ENCODE measurements at places on chromosomes 16 and 17.

DNA sequence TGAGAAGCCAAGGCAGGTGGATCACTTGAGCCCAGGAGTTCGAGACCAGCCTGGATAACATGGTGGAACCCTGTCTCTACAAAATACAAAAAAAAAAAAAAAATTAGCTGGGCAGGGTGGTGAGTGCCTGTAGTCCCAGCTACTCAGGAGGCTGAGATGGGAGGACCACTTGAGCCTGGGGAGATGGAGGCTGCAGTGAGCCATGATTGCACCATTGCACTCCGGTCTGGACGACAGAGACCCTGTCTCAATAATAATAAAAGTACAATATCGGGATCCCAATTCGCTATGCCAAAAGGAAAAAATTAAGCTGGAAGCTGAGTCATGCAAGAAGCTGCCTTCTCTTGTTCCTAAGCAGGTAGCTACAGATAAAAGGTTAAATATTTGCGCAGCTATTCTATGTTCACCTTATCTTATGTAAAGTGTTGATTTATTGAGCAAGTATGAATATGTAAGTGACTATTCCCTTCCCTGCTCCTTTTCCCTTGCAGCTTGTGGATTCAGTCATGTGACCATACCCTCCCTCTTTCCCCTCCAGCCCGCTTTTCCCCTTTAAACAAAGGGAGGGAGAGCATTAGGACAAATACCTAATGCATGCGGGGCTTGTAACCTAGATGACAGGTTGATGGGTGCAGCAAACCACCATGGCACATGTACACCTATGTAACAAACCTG lies 112.0 kb downstream of the LITAF start:
- DNase-seq: no peak

DNA sequence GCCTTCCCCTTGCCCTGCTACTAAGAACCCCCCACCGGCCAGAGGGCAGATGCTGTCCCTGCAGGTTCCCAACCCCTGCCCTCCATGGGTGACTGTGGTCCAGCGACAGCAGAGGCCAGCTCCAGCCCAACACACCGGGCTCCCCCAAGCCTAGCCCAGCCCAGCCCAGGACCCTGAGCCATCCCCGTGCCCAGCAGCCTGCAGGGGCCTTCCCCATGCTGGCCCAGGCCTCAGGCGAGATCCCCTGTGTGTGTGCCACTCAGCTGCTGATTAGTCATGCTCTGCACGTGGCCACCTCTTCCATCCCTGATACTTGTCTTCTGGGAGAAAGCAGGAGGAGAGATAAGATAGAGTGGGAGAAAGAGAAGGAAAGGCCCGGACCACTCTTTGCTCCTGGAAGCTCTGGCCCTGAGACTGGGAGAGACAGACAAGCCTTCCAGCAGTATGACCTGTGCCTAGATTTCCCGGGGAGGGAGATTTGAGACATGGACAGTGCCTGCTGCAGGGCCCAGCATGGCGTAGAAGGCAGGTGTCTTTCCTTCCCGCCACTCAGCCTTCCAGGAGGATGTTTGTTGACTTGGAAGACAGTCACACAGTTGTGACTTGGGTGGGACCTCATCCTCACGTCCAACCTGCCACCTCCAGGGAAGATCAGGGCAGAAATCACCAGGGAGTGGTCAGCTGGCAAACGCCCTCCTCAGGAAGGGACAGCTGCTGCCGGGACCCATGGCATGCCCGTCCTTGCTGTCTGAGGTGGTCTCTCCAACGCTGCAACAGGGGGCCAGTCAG lies 41.3 kb upstream of the RASD1 start:
- DNase-seq: no peak

DNA sequence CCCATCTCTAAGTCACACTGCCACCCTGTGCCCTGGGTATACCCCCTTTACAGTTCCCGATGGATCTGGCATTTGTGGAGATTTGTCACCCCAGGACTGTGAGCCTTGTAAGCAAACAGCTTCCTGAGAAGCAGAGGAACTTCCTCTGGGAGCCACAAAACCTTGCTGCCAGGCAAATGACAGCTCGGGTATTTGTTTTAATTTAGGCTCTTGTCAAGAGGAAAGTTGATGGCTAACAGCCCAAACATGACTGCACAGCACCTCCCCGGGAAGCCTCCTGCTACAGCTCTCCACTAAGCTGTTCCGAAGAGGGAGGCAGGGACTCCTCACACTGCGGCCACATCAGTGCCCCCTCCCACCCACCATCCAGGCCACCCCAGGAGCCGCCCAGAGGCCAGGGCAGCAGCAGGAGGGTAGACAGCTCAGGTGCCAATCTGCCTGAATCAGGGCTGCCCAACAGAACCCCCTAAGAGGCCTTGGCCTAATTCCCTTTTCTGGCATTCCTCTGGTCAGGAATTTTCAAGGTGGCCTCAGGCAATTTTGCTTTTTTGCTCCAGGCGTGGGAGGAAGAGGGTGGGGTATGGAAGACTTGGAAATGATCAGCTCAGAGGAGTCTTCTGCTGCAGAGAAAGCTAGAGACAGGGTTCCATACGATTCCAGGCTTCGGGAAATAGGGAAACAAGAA lies 2.6 kb downstream of the ABR start:
- no peak for DNase-seq

DNA sequence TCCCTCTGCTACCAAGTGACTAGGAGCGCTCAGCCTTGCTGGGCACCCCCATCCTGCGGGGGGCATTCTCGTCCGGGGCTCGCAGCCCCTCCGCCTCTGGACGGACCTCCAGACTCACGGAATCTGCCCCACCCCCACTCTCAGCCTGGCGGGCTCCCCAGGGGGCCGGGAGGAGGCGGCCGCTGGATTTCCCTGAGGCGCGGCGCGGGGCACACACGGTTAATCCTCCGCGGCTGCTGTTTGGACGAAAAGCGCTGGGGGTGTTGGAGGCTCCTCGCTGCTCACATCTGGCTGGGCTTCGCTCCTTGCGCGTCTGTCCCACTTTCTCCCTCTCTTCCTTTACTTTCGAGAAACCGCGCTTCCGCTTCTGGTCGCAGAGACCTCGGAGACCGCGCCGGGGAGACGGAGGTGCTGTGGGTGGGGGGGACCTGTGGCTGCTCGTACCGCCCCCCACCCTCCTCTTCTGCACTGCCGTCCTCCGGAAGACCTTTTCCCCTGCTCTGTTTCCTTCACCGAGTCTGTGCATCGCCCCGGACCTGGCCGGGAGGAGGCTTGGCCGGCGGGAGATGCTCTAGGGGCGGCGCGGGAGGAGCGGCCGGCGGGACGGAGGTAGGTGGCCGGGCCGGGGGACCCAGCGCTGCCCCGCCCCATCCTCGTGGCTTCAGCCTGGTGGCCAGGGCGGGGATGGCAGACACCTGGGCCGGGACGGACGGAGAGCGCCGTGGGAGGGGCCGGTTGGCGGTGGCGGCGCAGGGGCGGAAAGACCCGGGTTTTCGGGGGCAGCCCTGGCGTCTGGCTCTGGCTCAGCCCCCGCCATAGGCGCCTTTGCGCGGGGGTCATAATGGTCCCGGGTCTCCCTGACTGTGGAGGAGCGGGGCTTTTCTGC lies at the start of gene C1QTNF1:
TSS of gene C1QTNF1 (plus strand) at position 284 of the 886 bp plus-strand sequence. CDS start 19,800 bp downstream, outside the sequence.
- DNase-seq: no peak

DNA sequence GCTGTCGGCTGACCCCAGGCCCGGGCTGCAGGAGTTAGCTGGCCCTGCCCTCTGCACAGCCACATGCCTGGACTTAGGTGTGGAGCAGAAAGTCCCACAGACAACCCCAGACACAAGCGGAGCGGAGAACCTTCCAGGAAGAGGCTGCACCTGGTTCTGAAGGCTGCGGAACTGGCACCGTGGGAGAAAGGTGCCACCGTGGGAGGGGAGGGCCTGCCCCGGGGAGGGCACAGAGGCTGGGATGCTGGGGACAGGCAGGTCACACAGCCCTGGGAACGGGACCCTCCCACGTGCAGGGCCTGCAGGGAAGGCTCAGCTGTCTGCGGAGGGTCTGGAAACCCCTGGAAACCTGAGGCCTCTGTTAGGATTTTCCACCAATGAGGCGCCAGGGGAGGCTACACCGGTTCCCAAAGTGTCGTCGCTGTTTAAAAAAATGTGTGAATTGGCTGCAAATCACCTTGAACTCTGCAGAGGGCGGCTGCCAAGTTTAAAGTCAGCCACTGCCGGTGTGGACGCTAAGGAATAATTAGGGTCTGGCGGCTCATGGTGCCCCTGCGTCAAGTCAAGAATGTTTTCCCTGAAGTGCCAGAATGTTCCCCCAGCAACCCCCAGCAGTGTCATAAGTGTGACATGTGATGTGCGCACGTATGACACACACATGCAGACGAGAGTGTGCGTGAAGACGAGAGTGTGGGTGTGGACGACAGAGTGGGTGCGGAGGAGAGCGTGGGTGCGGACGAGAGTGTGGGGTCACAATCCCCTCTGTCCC lies 50.9 kb upstream of the PABPN1L start:
- DNase-seq: no peak

- peak; percentile 7 for DNase-seq
These were observed 33.7 kb upstream of the MFSD6L start for GRCh38 chr17:8832711-8833352.

GRCh38 chr16:71893888-71894228 lies 1.5 kb upstream of the IST1 start:
- no peak for DNase-seq

GRCh38 chr16:50457979-50458491 lies 89.2 kb upstream of the BRD7 start:
- DNase-seq: no peak

DNA sequence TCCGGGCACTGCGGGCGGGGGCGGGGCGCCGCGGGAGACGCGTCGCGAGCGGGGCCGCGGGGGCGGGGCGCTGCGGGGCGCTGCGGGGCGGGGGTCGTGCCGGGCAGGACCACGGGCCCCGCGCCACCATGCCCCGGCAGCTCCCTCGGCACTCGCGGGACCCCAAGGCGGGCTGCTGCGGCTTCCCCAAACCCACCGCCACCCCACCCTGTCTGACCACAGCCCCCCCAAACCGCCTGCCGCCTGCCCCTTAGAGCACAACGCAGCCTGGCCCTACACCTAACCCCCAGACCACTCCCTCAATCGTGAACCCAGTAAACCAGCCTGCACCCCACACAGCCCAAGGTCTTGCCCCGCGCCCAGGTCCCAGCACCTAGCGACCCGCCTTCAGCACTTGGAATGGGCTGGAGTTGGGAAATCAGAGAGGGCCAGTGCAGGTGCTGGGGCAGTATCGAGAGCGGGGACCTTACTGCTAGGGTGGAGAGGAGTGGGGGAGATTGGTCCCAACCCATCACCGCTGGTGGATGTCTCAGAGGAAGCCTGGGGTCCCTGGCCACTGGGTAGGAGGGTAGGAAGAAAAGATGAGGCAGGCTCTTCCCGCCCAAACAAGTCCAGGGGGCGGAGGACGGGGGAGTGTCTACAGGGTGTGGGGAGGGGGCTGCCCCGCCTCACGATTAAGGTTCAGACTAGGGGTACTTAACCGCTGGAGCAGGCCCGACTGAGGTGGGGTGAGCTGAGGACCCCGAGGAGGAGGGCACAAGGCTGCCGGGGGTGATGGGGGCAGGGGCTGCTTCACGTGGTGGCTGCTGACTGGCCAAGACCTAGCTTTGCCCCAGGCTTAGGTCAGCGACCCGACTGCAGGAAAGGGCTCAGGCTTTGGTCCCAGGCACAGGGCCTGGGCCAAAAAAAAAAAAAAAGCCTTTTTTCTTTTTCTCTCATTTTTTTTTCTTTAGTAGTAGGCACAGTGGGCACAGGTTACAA lies 539 bp upstream of the VAMP2 start:
- no peak for DNase-seq

DNA sequence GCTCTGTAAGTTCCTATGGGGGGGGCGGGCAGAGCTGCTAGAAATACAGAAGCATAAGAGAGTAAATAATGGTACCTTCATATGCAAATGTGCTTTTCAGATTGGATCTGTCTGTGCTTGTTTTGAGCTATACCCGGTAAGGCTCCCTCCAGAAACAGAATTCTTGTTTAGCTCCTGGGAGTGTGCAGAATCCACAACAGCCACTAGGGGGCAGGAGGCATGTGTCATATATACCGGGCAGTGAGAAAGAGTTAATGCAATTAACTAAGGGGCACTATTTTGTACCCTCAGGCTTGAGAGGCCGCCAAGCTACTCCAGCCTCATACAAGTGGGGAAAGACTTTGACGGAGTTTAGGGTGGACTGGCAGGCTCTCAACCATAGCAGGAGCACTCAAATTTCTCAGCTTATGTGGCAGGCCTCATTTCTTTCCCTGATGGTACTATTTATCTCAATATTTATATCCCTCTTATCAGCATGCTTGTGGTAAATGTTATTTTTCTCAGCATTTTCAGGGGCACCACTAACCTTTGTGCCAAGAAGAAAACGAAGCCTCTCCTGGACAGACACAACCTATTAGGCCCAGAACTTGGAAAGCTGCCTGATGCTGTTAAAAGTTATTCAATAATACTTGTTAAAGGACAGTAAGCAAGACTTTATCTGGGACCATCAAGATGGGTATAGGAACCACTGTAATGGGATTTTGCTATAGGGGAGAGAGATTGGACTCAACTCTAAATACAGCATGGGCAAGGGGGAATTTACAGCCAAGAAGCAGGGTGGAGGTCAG lies 10.7 kb upstream of the CENPV start:
- DNase-seq: peak; percentile 63

GRCh38 chr17:15422392-15422965 lies 44.9 kb downstream of the CDRT4 start:
- DNase-seq: no peak

GRCh38 chr16:52099382-52099781 lies 447.6 kb downstream of the TOX3 start:
- no peak for DNase-seq

GRCh38 chr17:69575346-69575761 lies 160.9 kb downstream of the MAP2K6 start:
- DNase-seq: no peak

- no peak for DNase-seq
These were observed 32.6 kb downstream of the TMEM100 start for GRCh38 chr17:55690105-55690508.

DNA sequence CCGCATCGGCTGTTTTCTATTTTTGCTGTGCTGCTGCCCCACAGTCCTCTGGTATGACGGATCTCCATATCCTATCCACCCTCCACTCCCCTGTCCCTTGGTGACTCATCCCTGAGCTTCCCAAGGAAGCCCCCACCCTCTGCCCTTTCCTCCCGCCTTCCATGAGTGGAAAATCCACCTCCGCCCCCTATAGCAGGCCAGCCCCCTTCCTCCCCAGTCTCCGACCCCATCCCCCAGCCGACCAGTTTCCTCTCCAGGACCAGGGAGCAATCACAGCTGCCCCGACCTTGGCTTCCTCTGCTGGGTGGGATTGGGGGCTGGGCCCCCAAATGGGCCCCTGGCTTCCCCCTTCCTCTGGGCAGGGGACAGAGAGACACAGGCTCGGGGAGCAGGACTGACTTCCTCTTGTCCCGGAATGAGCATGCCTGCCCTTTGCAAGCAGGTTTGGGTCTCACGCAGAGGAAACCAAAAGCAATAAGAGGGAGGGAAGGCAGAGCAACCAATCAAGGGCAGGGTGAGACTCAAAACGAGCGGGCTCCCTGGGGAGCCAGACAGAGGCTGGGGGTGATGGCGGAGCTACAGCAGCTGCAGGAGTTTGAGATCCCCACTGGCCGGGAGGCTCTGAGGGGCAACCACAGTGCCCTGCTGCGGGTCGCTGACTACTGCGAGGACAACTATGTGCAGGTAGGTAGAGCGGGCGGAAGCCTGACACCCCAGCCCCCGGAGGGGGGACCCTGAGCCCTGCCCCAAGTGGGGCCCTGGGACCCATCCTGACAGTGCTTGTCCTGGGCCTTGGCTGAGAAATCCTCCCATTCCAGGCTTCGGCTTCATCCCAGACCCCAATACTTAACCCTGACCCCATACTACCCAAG lies at the start of the genes ABI3 and GNGT2:
TSS of gene ABI3 (plus strand) at position 550 of the 872 bp plus-strand sequence. CDS start at position 568, 18 bp downstream.
TSS of gene GNGT2 (minus strand) at position 417 of the 872 bp plus-strand sequence. CDS start 3,152 bp downstream, outside the sequence.
- DNase-seq: no peak
